ENCODE measurements at places on chromosomes 6 and 20.

GRCh38 chr20:63688228-63689045, 8.0 kb upstream of the TNFRSF6B start:
- no peak for DNase-seq

DNA sequence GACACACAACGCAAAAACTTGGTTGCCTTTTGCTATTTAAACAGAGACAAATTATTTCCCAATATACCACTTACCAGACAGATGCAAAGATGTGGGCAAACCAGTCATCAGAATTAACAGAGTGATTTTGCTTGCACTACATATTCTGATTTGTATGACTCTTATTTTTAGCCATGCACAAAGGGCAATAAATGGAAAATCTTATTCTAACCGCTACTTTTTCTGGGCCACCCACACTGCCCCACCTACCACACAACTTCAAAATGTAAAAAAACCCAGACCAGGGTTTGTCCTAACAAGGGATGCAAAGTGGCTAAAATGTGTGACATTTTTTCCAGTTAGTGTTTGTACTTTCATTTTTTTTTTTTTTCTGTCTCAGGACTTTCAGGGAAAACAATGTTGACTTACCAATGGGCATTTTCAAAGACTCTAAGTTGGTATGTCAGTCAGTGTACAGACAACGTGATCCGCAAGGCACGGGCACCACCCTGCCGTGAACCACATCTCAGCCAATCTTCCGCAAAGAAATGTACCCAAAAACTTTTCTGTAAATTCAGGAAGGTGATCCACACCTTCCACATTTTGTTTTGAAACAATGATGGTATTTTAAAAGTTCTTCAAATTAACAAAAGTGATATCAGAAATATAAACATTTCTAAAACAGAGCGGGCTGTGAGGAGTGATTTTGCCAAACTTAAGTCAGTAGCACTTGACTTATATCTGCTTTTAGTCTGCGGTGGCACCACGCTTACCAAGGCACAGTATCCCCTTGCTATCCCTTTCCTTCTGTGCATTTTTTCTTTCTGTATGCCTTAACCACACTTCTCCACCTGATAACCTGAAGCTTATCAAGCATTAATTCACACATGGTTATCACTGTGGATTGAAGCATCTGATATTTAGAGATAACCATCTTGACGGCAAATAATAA, 185.6 kb downstream of the GJA10 start:
- no peak for DNase-seq

- no peak for DNase-seq
Observed at GRCh38 chr20:32603046-32603726, 18.1 kb upstream of the NOL4L start.

- DNase-seq, result no peak
Observed at GRCh38 chr20:5135363-5136012, 8.7 kb downstream of the CDS2 start.

GRCh38 chr6:83511901-83512681, at the start of gene PRSS35:
PRSS35 (plus strand) TSS chr6:83512534; CDS start chr6:83523442, 10,908 bp downstream.
- peak; percentile 28 for DNase-seq

DNA sequence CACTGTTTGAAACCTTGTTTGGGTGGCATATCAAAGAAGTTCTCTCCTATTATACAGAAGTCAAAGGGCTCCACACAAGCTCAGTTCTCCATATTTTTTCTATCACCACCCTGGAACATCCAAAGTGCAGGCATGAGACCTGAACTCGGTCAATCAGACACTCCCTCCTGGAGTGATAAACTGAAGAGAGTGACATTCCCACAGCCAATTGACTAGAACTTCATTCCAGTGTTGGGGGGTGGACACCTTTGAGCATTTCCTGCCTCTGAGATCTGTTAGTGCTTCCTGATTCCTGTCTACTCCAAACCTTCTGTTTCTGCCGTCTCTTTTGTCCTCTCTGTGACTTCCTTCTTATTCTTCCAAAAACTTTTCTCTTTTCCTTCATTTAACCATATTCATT, 220.7 kb upstream of the NOX3 start:
- no peak for DNase-seq

DNA sequence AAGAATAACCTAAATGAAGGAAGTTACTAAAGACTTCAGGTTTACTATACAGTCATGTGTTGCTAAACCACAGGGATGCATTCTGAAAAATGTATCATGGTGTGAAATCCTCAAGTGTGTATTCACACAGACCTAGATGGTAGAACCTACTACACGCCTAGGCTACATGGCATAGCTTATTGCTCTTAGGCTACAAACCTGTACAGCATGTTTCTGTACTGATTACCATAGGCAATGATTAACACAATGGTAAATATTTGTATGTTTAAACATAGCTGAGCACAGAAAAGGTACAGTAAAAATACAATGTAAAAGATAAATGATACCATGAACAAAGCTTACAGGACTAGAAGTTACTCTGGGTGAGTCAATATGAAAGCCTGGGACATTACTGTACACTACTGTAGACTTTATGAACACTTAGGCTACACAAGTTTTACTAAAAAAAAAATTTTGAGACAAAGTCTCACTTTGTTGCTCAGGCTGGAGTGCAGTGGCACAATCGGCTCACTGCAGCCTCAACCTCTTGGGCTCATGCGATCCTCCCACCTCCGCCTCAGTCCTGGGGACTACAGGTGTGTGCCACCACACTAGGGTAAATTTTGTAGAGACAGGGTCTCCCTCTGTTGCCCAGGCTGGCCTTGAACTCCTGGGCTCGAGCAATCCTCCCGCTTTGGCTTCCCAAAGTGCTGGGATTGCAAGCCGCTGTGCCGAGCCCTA, 36.0 kb downstream of the ADNP start:
- DNase-seq, result no peak

- no peak for DNase-seq
Observed at GRCh38 chr20:48374991-48375595, 452.7 kb downstream of the PREX1 start.

DNA sequence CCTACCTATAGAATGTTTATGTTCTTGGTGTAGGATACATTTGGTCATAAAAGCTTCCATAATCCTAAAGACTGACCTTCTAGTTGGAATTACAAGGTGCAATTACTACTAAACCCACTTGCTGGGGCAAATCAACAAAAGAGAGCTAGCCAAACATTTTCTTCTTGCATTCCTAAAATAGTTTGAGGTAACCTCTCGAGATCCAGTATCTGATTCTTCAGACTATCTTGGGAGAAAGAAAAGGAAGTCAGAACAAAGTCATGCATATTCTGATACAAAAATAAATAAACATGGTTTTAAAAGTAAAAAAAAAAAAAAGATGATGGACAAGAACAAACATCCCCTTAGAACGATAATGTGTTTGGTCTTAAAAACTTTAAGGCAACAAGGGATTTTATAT, 294.2 kb upstream of the RSPO3 start:
- no peak for DNase-seq

- DNase-seq, result no peak
Observed at GRCh38 chr6:62393608-62394007, 107.6 kb upstream of the KHDRBS2 start.

DNA sequence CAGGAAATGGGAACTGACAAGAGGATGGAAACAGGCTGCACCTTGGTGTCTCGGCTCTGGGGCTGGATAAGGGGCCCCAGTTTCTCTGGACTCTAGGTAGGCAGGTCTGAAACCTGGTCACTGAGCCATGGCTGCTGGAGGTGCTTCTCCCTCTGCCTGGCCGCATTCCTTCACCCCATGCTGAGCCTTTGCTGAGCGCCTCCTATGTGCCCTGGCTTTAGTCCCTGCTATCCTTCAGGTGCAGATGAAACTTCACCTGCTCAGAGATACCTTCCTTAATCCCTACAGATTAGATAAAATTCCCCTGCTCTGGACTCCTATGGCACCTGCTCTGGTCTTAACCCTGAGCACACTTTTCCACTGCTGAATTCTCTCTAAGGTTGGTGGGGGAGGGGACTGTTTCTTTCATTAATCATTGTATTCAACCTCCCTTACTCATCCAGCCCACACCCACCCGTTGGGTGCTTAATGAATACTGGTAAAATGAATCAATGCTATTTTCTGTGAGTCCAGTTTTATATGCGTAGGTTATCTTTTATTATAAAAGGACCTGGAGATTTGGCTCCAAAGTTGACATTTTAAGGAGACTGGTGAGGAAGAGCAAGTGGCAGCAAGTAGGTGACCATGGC, 19.3 kb downstream of the MYLK4 start:
- no peak for DNase-seq

Measured in GM13977 (cell line).